ENCODE measurements at places on chromosomes 2 and 18.

DNA sequence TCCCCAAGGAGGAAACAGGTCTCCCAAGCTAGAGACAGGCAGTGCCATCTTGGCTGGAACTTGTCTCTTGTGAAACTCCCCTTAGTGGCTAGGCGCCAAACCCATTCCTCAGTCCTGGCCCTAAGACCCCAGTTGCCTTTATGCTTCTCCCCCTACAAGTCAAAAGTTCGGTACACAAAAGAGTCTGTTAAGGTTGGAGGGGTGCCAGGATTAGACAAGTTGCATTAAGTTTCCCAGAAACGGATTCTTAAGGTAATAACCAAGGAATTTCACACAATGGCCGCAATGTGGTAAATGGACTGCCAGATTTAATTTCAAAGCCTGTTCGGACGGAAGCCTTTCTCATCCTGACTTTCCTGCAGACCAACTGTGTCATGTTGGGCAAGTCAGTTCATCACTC, 80.7 kb downstream of the CCBE1 start:
- DNase-seq, result no peak

DNA sequence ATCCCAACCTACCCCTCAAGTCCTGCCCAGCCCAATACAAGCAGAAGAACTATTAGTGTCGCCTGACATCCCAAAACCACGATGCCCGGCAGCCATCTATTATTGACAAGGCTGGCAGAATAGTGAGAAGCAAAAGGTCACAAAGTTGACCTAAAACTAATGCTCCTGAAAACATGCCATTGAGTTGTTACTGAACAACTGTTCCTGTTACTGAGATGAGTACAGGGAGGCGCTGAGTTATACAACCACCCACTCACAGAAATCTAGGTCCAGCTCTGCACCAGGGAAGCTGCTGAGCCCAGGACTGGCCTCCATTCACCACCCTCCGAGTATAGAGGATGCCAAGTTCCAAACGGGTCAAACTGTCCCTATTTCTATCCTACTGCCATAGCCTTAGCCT, 180.0 kb upstream of the ACAA2 start:
- DNase-seq, result no peak

DNA sequence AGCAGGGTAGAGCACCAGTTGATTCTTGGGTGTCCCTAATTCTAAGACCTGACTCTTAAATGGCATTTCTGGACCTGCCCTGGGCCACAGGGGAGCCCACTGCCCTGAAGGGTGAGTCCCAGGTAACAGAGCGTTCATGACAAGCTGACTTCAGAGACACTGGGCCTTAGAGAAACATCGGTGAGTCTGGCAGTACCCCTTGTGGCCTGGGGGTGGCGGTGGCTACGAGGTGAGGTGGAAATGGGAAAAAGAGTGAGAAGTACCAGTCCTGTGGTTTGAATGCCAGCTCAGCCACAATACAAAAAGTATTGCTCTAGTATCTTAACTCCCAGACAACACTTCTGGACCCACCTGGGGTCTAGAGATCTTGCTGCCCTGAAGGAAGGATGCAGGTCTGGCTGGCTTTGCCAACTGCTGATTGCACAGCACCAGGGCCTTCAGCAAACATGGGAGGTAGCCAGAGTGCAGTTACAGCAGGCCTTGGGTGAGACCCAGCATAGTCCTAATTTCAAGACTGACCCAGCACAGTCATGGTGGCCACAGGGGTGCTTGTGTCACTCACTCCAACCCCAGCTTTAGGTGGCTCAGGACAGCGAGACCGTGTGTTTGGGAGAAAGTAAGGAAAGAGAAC, 44.5 kb downstream of the USP34 start:
- DNase-seq, result peak; percentile 58

- no peak for DNase-seq
These were observed 92.7 kb downstream of the PIK3C3 start for GRCh38 chr18:42047721-42048120.

- no peak for DNase-seq
These were observed 27.9 kb downstream of the IWS1 start for GRCh38 chr2:127498386-127498785.

GRCh38 chr2:84116143-84116542, 342.9 kb downstream of the SUCLG1 start:
- DNase-seq, result no peak

- DNase-seq, result no peak
These were observed at the start of gene NGEF for GRCh38 chr2:233013027-233013461. Gene NGEF, minus strand, starts transcription at chr2:233013256. Its CDS starts 38,366 bp downstream, at chr2:232974890.

DNA sequence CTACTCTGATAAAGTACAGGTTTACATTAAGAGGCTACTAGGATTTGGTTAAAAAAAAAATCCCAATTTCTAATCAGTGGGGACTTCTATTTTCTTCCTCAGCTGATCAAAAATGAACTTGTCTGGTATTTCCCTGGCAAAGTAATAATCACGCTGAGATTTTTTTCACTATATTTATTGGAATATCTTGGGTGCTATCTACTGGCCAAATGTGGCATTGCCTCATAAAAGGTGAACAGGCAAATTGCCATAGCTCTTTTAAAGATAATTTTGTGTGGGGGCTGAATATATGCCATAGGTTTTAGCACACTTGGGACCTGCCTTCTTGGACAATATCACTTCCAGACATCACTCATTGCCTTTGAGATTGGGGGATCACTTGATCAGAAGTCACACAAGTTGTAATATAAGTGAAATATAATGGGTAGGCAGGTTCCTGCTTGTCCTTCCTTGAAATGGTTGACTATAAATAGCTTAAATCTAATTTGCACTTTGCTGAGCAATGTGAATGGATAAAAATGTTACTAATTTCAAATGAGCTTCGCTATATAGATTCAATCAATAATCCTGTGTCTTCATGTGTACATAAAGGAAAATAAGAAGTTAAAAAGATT, 7.0 kb upstream of the NXPH2 start:
- no peak for DNase-seq

DNA sequence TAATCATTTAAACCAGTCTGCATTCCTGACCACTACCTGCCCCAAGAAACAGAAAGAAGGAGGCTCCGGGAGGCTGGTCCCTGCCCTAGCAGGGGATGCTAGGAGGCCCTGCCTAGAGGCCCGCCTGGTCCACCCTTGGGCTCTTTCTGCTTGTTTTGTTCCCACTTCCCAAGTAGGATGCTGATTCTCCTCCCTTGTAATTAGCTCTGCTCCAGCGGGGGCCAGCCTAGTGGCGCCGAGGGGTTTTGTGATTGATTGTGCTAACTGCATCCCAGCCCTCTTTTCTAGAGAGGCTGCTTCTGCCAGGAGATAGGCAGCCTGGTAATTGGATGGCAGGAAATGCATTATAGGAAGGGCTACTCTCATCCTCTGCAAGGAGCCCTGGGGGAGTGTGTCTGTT, 220.0 kb downstream of the LOXHD1 start:
- DNase-seq, result no peak

GRCh38 chr18:76491473-76491775, 3.6 kb downstream of the ZNF516 start:
- DNase-seq, result peak; percentile 72

- no peak for DNase-seq
These were observed 310.7 kb upstream of the EPAS1 start for GRCh38 chr2:45986509-45986908.

GRCh38 chr18:63956755-63957154, 7.7 kb downstream of the HMSD start:
- no peak for DNase-seq

- no peak for DNase-seq
These were observed 510.1 kb downstream of the TDRD15 start for GRCh38 chr2:21633911-21634310.

DNA sequence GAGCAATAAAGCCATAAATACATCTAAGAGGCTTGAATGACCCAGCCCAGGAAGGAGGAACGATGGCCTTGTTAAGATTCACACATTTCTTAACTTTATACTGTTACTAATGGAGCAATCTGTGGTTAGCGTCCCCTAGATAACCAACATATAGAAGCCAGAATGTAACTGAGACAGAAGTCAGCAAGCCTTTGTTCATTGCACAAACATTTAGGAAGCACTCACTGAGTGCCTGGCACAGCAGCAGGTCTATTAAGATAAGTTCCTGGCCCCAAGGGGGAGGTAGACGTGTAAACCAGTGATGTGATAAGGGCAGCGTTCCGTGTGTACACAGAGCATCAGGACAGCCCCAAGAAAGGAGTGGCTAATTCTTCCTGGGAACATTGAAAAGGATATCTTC, 63.6 kb upstream of the ATL2 start:
- DNase-seq, result no peak

- no peak for DNase-seq
These were observed 70.4 kb downstream of the RHBDD1 start for GRCh38 chr2:226906163-226906693.

- DNase-seq, result no peak
These were observed 3.2 kb downstream of the RAB3GAP1 start for GRCh38 chr2:135055182-135055786.

DNA sequence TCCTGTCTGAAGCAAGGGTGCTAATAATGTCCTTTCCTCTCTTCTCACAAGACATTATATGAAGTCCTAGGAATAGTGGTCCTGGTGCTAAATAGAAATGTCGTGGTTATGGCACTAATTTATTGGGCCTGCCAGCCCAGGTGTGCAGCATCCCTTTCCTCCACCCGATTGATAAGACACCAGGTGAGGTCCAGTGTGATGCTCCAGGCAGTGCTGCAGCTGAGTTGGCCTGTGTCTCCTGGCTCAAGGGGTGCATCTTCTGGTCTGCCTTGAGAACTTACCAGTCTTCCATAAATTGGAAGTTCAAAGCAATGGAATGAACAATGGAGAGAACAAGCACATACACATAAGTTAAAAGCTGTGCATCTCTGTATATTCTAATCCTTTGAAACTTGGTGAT, 26.9 kb downstream of the CRIM1 start:
- no peak for DNase-seq

GRCh38 chr2:42957109-42957860, 164.9 kb upstream of the HAAO start:
- DNase-seq, result no peak

GRCh38 chr18:10928772-10929373, 220.5 kb downstream of the PIEZO2 start:
- DNase-seq, result no peak

- DNase-seq, result no peak
These were observed 306.8 kb upstream of the SKOR2 start for GRCh38 chr18:47558110-47558750.

- peak; percentile 70 for DNase-seq
These were observed 33.6 kb upstream of the RNF149 start for GRCh38 chr2:101341901-101342624.

DNA sequence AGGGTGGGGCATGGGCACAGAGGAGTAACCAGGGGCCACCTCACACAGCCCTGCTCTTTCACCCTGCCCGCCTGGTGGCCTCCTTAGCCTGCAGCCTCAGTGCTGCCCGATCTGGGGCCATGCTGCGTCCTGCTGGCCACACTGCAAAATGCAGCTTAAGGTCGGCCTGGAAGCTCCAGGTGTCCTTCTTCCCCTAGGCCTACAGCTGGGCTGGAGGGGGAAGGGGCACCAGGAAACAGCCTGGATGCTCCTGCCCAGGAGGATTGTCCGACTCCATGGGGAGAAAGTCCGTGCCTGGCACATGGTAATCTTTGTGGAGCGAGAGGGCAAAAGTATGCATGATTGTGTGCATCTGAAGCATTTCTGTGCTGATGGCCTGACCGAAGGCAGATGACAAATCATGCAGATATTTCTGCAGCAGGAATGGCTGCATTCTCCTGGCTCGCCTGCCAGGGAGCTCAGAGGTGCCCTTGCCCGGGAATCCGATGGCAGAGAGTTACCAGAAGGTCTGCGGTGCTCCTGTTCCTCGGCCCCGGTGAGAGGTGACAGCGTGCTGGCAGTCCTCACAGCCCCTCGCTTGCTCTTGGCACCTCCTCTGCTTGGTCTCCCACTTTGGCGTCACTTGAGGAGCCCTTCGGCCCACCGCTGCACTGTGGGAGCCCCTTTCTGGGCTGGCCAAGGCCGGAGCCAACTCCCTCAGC, 12.8 kb upstream of the ALPP start:
- no peak for DNase-seq

DNA sequence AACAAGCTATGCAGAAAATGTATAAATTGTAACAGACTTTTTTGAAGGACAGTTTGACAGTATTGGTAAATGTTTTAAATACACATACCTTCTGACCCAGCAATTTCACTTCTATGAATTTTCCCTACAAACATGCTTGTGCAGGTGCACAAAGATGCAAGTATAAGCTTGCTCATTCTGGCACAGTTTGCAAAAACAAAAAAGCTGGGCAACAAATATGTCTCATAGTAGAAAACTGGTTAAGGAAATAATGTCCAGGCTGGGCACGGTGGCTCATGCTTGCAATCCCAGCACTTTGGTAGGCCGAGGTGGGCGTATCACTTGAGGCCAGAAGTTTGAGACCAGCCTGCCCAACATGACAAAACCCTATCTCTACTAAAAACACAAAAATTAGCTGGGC, 96.9 kb upstream of the NEDD4L start:
- no peak for DNase-seq

DNA sequence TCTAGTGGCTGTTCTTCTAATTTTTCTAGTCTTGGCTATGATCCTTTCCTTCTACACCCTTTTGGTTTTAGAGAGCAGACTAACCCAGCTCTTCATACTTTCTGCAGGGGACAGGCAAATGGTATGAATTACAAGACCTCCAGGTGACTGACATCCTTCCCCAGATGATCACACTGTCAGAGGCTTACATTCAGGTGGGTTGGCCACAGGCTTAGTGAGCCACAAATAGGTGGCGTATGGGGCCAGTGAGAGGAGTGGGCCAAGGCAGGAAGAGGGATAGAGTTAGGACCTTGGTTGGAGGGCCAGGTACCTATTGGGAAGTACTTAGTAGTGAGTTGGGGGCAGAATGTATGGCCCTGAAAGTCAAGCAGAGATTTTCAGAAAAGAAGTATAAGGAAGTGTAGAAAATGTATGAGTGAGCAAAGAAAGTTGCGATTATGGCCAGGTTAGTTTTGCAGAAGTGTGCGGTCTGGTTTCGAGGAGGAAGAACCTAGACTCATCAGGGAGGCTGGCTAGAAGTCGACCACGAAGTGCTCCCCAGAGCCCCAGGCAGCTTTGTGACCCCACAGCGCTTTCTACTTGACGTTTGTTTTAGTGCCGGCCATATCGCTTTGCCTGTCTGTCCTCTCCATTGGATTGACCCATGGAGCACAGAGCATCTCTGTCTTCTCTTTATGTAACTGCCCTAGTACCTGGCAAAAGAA, 20.0 kb downstream of the SFTPB start:
- no peak for DNase-seq

- DNase-seq, result no peak
These were observed 89.2 kb upstream of the CD226 start for GRCh38 chr18:70036771-70037347.

GRCh38 chr2:237159006-237159911, 73.6 kb downstream of the COPS8 start:
- no peak for DNase-seq

- no peak for DNase-seq
These were observed 118.7 kb downstream of the ZFP36L2 start for GRCh38 chr2:43107679-43108078.
